ENCODE measurements at places on chromosomes 4 and X.
A peak's percentile ranks its signal among the peaks of the same experiment; 100 is the strongest.

- DNase-seq: no peak
These were observed 83.5 kb downstream of the CHRNA9 start for GRCh38 chr4:40418430-40419230.

DNA sequence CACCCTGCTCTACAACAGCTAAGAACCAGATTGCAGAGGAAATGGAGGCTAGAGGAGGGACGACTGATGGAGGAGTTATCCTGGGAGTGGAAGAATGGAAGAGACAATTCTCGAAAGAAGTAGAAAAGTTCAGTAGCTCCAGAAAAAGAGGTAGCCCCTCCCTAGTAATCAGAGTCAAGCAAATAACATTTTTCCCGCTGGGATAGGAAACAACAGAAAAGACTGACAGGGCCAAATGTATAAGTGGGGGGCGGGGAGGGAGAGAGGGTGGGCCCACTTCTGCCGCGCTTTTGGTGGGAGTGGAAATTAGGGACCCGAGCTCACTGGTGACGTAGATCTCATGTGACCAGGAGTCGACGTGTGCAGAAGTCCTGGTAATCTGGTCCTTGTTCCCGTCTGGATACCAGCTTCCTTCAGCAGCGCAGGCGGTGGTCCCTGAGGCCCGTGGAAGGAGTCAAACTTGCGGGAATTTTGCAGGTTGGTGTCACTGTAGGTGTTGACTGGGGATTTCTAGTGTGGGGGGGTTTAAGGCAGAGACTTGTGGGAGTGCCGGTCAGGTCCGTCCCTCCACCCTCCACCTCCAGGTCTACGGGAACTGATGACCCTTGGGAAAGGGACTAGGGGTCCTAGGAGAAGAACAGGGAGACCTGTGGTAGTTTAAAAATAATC, at the start of gene TCEAL9:
Gene TCEAL9, plus strand, starts transcription at position 377 of the 669 bp plus-strand sequence. CDS start 1,179 bp downstream, outside the sequence.
- no peak for DNase-seq

GRCh38 chr4:24991015-24991414, 39.7 kb downstream of the LGI2 start:
- DNase-seq: no peak

DNA sequence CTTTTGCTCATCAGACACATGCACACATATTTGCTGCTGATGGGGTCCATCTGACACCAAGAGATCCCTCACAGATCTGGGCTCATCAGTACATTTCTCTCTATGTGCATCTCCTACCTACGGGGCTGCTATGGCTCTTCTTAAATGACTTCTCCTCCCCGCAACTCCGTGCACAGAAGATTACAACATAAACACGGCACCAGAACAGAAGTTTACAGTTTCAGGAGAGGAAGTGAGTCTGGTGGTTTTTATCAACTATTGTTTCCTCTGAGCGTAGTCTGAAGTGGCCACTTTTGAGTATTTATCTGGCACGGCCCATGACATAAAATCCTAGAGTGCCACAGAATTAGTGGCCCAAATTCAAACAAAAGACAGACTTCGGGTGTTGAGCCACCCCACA, 263.8 kb downstream of the PRDM5 start:
- no peak for DNase-seq

DNA sequence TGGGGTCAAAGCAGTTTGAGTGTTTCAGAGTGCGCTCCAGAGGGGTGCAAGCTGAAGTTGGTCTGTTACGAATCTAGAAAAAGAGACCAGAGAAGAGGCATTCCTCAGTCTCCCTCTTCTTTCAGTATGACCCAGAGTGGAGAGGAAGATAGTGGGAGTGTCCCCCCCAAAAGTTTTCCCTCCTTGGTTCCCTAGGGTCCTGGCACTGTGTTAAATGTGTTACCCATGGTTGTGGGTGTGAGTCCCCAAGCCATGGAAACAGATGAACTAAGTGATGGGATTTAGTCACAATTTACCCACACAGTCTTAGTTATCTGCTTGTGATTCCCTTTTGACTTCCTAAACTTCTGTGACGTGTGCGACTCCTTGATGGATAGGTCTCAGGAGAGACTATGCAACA, 27.0 kb upstream of the NAF1 start:
- DNase-seq: no peak

- no peak for DNase-seq
These were observed 490.6 kb downstream of the IL15 start for GRCh38 chr4:142126890-142127497.

- no peak for DNase-seq
These were observed 253.0 kb downstream of the TECRL start for GRCh38 chr4:64156253-64156652.

- no peak for DNase-seq
These were observed 13.3 kb downstream of the LRPAP1 start for GRCh38 chr4:3518941-3519340.

DNA sequence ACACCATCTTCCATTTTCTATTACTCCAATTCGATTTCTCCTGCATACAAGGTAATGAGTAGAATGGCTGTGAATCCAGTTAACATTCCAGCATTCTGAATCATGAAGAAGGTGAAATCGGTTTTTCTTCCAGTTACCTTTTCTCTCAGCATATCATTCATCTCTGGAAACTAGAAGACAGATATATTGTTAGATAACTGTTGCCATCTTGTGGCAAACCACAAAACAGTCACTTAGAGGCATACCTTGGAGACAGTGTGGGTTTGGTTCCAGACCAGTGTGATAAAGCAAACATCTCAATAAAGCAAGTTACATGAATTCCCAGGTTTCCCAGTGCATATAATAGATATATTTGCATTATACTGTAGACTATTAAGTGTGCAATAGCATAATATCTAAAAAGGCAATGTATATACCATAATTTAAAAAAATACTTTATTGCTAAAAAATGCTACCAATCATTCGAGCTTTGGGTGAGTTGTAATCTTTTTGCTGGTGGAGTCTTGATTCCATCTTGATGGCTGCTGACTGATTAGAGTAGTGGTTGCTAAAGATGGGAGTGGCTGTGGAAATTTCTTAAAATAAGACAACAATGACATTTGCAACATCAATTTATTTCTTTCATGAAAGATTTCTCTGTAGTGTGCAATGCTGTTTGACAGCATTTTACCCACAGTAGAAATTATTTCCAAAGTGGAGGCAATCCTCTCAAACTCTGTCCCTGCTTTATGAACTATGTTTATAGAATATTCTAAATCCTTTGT, 82.1 kb downstream of the SLC39A8 start:
- DNase-seq: peak; percentile 4

DNA sequence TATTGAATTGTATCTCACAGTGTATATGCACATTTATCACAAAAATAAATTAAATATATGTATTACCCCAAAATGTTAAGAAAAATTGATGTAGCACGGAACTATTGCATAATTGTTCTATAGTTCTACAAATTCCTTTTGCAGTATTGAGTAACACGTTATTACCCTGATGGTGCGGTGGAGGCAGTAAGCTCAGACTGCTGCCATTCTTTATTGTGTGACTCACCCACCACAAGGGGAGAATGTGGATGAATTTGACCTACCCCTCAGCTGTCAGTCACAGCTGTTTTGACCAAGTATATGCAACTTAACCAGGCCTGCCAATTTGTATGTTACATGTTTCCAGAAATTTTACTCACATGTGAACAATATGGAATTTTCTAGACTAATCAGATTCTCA, 506.6 kb downstream of the SH3BGRL start:
- DNase-seq: no peak

- DNase-seq: no peak
These were observed 78.4 kb downstream of the REPS2 start for GRCh38 chrX:17024886-17025285.

DNA sequence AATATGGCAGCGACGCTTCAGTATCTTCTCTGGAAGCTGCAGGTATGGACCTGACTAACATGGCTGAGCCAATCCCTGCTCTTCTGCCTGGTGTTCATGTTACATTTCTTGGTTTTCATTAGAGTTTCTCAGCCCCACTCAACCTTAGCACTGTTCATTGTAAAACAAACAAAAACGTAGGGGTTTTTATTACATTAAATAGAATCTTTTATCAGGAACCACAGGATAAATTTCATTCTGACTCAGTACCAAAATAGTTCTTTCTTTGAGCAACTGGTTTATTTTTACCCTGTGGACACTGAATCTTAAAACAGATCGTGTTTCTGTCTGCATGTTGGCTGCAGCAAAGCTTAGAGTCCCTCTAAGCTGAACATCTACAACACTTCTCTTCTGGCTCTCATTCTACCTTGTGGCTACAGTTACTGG, 27.1 kb downstream of the FHIP1A start:
- no peak for DNase-seq

GRCh38 chr4:99624141-99624719, 33.4 kb downstream of the C4orf54 start:
- DNase-seq: no peak

- no peak for DNase-seq
These were observed 298.2 kb upstream of the ARSJ start for GRCh38 chr4:114277690-114278089.

DNA sequence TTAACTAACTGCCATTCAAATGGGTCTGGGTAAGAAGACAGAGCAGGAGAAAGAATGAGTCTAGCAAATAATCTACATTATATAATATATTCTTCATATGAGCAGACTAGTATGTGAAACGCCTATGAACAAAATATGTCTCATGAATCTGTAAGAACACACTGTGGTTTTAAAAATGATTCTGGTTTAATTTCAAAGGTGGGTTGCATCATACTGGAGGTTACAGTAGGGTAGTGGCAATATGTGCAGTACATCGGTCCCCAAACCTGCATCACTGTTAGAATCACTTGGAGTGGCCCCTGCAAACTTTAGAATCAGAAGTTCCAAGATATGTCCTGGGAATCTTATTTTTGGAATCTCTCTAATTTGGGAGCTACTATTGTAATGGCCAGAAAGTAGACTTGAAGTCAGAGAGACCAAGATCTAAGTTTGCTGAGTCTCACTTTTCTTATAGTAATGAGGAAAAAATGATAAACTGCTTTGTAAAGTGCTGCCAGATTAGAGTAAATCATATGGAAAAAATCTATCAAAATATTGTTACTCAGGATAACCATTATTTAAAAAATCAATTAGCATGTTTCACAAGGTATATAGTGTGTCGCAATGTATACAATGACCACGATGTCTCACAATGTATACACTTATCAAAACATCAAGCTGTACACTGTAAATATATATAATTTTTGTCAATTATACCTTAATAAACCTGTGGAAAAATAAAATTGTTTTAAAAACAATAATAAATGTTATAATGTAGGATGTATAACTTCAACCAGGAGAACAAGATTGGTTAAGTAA, 37.9 kb upstream of the ARSJ start:
- DNase-seq: no peak

- no peak for DNase-seq
These were observed 259.8 kb downstream of the IQCM start for GRCh38 chr4:149555799-149556198.

- DNase-seq: no peak
These were observed 1.0 kb downstream of the FGFBP2 start for GRCh38 chr4:15961781-15962510.

All from NCI-H187 (cell line).